ENCODE measurements at places on chromosomes 7 and 10. TPM values are rescaled to one million over a fixed set of nuclear protein-coding genes. Genes with fewer than 3 reads are reported as not detected.

DNA sequence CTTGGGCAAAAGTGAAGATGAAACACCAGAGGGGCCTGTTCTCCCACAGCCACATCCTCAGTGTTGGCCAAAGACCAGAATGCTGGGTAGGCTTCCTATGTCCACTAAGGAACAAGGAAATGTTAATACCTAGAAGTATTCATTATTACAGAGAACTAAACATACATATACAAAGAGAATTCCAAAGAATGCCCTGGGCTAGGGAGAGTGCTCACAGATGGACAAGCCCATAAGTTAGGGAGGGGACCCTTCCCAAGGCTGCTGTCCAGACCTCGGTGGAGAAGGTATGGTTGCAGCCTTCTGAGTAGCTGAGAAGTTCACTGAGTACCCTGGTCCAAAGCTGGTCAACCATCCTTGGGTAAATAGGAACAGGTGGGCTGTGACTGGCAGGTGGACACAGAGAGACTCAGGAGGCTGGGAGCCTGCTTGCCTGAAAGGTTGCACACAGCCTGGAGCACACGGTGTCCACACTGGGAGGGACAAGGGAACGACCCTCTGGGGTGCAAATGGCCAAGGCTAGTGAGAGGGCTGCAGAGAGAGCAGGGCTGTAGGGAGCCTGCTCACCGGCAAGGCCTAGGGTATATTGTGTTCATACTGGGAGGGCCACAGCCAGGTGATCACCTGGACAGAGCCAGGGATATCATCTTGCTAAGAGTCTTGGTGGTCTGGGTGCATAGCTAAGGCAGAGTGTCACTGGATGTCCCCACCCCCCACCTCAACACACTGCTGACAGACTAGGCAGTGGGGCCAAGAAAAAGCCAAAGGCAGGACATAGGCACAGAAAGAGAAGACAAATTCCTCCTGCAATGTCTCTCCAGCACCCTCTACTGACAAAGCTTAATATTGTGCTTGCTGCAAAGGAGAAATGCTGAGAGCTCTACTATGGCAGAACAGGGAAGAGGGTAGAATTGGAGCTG is 40.3 kb downstream of the CPVL start:
- DNase-seq = peak; percentile 57
- no peaks in the 10 kb centered on the region for H3K36me3 ChIP-seq
- H3K27ac ChIP-seq = no peak overlapping the region
- H3K4me3 ChIP-seq = no peak overlapping the region
- H3K27me3 ChIP-seq = no peaks in the 10 kb centered on the region

GRCh38 chr10:110967645-110968044 is 48.2 kb downstream of the SHOC2 start:
- H3K27ac ChIP-seq = no peak overlapping the region
- no peaks in the 10 kb centered on the region for H3K36me3 ChIP-seq
- DNase-seq = no peak
- no peaks in the 10 kb centered on the region for H3K27me3 ChIP-seq
- no peak overlapping the region for H3K4me3 ChIP-seq
- H3K4me1 ChIP-seq = no peaks in the 10 kb centered on the region

DNA sequence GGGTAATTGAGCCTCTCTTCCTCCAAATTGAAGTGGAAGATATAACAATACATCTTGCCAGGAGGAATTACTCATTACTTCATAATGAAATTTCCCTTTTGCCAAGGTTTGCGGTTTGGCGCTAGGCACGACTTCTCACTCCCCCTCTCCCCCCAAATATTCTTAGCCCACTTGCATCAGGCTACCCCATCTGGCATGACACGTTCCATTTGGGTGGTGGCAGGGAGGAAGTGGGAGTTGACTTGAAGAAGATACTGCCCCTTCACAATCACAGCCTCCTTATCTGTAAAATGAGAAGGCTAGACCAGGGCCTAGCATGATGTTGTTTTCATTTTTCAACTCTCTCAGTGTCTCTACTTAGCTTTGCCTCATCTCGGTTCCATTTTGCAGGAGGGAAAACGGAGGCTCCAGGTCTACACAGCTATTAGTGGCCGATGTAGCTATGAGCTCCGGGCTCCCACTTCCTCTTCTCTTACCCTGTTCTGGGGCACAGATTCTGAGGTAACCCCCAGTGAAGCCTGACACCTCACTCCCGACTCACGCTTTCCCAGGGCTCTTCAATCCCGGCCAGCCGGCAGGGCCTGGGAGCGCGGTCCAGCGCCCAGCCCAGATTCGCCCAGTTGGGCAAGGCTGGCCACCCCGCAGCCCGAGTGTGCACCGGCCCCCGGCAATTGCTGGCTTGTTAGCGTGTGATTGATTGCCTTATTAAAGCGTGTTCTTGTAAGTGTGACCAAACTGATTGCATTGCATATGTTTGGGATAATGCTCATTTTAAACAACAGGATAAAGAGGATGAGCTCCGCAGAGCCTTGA is 6.5 kb downstream of the EVX1 start:
- no peak overlapping the region for H3K4me3 ChIP-seq
- peaks cover 49% of the 10 kb centered on the region for H3K27me3 ChIP-seq
- no peak for DNase-seq
- H3K36me3 ChIP-seq = no peaks in the 10 kb centered on the region
- no peak overlapping the region for H3K27ac ChIP-seq

- H3K4me1 ChIP-seq = no peaks in the 10 kb centered on the region
- no peak overlapping the region for H3K27ac ChIP-seq
- H3K27me3 ChIP-seq = no peaks in the 10 kb centered on the region
- H3K4me3 ChIP-seq = no peak overlapping the region
- DNase-seq = no peak
Observed at GRCh38 chr7:47614450-47614849, 32.5 kb upstream of the TNS3 start.

- no peaks in the 10 kb centered on the region for H3K36me3 ChIP-seq
- H3K27ac ChIP-seq = no peak overlapping the region
- H3K27me3 ChIP-seq = no peaks in the 10 kb centered on the region
- no peaks in the 10 kb centered on the region for H3K4me1 ChIP-seq
Observed at GRCh38 chr7:122027058-122027457, 117.0 kb downstream of the AASS start.

DNA sequence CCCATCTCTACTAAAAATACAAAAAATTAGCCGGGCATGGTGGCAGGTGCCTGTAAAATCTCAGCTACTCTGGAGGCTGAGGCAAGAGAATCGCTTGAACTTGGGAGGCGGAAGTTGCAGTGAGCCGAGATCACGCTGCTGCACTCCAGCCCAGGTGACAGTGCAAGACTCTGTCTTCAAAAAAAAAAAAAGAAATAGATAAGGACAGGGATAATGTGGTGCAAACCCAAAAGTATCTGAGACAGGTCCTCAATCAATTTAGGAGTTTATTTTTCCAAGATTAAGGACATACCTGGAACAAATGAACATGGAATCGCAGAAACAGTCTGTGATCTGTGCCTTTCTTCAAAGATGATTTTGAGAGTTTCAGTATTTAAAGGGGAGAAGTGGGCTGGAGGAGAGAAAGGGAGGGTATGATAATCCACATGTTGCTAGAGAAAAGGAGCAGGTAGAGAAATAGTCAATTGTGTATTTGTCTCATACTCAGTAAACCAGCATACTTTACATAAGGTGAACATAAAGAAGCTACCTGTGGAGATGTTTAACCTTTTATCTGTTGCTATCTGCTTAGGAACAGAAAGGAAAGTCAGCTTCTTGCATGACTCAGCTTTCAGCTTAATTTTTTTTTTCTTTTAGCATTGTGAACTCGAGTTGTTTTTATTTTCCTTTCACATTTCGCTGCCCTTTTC is 4.9 kb upstream of the MTPN start:
- H3K4me3 ChIP-seq = no peak overlapping the region
- no peak overlapping the region for H3K27ac ChIP-seq
- no peak for DNase-seq
- no peaks in the 10 kb centered on the region for H3K27me3 ChIP-seq
- H3K4me1 ChIP-seq = peaks cover 17% of the 10 kb centered on the region
- H3K36me3 ChIP-seq = no peaks in the 10 kb centered on the region

GRCh38 chr10:29643771-29644501 is 9.2 kb upstream of the SVIL start:
- no peaks in the 10 kb centered on the region for H3K36me3 ChIP-seq
- H3K4me1 ChIP-seq = no peaks in the 10 kb centered on the region
- DNase-seq = peak; percentile 83
- no peak overlapping the region for H3K4me3 ChIP-seq
- peak overlapping the region; percentile 85 for H3K27ac ChIP-seq

- H3K4me1 ChIP-seq = no peaks in the 10 kb centered on the region
- DNase-seq = no peak
- H3K36me3 ChIP-seq = no peaks in the 10 kb centered on the region
Observed at GRCh38 chr7:149664666-149665065, 108.7 kb downstream of the ZNF467 start.

DNA sequence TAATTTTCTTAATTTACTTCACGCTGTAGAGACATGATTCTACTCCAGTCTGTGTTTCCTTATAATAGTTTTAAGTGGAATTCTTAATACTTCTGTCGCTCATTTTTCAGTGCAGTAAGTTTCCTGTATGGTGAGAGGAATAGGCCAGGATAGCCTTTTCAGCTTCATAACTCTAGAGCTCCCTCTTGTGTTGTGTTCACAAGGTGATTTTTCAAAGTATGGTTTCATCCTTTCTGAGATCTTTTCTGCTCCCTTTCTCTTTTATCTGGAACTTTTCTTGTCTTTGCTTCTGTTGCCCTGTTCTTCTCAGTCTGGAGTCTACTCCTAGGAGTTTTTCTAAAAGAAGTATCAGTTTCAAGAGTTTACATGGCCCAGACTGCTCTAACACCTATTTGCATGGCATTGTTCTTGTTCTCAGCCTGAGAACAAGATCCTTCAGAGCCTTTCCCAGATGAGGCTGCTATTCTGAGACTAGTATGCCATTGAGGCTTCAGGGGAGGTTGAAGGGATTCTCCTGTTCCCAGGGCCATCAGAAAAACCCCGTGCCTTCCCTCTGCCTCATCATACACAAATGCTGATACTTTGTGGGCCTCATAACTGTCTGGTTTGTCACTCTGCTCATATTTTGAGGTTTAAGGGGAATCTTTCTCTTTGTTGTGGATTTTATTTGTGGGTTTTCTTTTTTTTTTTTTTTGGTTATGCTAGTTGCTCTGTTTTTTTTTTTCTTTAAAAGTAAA is 21.8 kb downstream of the NET1 start:
- no peaks in the 10 kb centered on the region for H3K4me1 ChIP-seq
- no peak overlapping the region for H3K27ac ChIP-seq
- no peaks in the 10 kb centered on the region for H3K27me3 ChIP-seq
- H3K36me3 ChIP-seq = no peaks in the 10 kb centered on the region
- H3K4me3 ChIP-seq = no peak overlapping the region

DNA sequence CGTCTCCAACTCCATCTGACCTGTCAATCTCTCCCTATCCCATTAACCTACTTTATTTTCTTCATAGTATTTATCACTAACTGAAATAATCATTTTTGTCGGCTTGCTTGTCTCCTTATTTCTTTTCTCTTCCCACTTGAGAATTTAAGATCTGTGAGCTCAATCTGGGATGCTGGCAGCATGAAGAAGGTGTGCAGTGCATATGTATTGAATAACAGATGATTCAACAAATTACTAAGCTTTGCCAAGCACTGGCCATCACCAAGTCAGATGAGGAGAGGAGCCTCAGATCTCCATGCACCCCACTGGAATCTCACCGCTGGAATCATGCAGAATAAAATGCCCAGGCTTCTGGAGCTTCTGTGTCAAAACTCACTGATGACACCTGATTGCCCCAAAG is 47.6 kb upstream of the PPP1R3C start:
- no peaks in the 10 kb centered on the region for H3K36me3 ChIP-seq
- H3K4me3 ChIP-seq = no peak overlapping the region
- no peak for DNase-seq
- H3K27ac ChIP-seq = no peak overlapping the region
- H3K27me3 ChIP-seq = no peaks in the 10 kb centered on the region

GRCh38 chr10:57395923-57396322 is 871.8 kb downstream of the IPMK start:
- no peaks in the 10 kb centered on the region for H3K36me3 ChIP-seq
- no peaks in the 10 kb centered on the region for H3K4me1 ChIP-seq
- H3K27me3 ChIP-seq = no peaks in the 10 kb centered on the region
- no peak overlapping the region for H3K4me3 ChIP-seq
- DNase-seq = no peak
- no peak overlapping the region for H3K27ac ChIP-seq

DNA sequence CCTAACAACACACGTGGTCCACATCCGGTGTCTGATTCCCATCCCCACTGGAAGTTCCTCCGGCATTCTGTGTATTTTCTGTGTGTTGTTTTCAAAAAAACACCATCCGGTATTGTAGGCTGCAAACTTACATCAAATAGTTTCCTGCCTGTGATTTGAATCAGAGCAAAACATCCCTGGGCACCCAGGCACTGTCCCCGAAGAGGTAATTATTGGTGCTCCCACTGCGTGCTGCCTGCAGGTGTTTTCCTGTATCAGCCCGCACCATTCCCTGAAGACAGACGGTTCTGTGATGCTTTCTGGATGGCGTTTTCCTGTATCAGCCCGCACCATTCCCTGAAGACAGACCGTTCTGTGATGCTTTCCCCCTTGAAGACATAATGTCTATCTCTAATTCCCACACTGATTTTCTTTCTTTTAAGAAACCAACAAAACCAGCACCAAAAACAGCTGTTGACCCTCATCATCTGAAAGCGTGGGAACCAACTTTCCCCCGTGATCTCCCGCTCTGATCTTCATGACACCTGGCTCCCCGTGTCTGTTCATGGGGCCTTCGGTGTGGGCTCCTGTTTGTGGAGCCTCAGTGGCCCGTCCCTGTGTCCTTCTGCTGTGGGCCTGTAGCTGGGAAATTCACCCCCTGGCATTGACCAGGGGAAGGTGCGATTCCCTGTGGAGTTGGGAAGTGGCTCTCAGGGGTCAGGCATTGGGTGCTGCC is 205.3 kb downstream of the ADARB2 start:
- no peaks in the 10 kb centered on the region for H3K27me3 ChIP-seq
- no peak overlapping the region for H3K27ac ChIP-seq
- H3K4me3 ChIP-seq = no peak overlapping the region
- no peaks in the 10 kb centered on the region for H3K4me1 ChIP-seq
- no peaks in the 10 kb centered on the region for H3K36me3 ChIP-seq
- DNase-seq = no peak

- no peak overlapping the region for H3K27ac ChIP-seq
- H3K27me3 ChIP-seq = no peaks in the 10 kb centered on the region
- H3K4me3 ChIP-seq = no peak overlapping the region
- H3K4me1 ChIP-seq = no peaks in the 10 kb centered on the region
Observed at GRCh38 chr7:50273870-50274269, 30.6 kb upstream of the IKZF1 start.

DNA sequence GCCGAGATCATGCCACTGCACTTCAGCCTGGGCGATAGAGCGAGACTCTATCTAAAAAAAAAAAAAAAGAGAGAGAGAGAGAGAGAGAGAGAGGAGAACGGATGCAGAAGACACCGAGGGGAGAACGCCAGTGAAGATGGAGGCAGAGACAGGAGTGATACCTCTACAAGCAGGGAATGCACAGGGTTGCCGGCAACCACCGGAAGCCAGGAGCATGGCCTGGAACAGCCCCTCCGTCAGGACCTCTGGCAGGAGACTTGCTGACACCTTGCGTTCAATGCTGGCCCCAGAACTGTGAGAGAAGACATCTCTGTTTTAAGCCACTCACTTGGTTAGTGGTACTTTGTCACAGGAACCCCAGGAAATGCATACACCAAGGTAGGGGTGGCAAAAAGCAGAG is 38.1 kb upstream of the DUSP5 start:
- no peaks in the 10 kb centered on the region for H3K27me3 ChIP-seq
- no peaks in the 10 kb centered on the region for H3K36me3 ChIP-seq
- no peaks in the 10 kb centered on the region for H3K4me1 ChIP-seq
- no peak overlapping the region for H3K4me3 ChIP-seq

The AFAP1L2 gene
- total RNA-seq = 6.3 TPM

The H2BK1 gene
- total RNA-seq = not detected

The PLEKHS1 gene
- not detected for total RNA-seq

The OR2A7 gene
- 2.7 TPM for total RNA-seq

All from right atrium auricular region (tissue), 2 donors.